ENCODE measurements at places on chromosomes 11 and 22.
A peak's percentile ranks its signal among the peaks of the same experiment; 100 is the strongest.

- DNase-seq: no peak
These were observed 38.7 kb upstream of the C11orf87 start for GRCh38 chr11:109383306-109383705.

- no peak for DNase-seq
These were observed 139.6 kb upstream of the TRPC6 start for GRCh38 chr11:101723371-101723770.

DNA sequence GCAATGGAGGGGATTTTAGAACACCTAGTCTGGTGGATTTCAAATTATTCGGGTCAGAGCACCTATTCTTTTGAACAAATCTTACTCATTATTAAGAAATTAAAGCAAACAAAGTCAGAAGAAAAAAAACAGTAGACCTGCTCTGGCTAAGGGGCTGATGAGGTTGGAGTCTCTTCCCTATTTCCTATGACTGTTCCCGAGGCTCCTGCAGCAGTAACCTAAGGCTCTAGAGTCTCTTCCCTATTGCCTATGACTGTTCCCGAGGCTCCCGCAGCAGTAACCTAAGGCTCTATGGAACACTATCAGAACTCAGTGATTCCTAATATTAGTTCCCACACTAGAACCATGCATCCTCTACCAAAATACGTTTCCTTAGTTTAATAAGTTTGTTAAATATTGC is 607.9 kb downstream of the NTM start:
- DNase-seq: no peak

DNA sequence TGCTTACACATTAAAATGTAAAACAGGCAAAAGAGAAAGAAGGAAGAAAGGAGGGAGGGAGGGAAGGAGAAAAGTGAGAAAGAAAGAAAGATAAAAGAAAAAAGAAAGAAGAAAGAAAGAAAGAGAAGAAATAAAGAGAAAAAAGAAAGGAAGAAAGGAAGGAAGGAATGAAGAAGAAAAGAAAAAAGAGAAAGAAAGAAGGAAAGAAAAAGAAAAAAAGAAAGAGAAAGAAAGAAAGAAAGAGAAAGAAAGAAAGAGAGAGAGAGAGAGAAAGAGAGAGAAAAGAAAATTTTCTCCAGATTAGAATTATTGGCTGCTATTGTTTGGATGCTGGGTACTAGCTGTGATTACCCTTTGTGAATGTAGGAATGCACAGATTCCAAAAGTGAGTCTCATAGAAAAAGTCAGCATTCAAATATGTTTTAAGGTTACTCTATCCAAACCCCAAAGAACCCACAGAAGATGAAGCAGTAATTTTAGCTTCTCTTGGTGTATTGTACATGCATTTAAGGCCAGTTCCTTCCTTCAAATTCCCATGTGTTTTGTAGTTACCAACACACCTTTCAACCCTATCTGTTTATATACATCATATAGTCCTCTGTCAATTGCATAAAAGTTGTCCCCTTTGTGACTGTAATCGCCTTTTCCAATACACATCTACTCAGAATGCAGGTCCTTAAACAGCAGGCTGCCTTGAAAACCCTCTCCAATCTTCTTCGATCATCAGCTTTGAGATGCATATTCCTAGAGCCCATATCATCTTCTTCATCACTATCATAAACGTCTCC is 789 bp upstream of the FAM111A start:
- DNase-seq: no peak

- DNase-seq: peak; percentile 33
These were observed 650 bp downstream of the GUCY1A2 start for GRCh38 chr11:107017433-107018218.

DNA sequence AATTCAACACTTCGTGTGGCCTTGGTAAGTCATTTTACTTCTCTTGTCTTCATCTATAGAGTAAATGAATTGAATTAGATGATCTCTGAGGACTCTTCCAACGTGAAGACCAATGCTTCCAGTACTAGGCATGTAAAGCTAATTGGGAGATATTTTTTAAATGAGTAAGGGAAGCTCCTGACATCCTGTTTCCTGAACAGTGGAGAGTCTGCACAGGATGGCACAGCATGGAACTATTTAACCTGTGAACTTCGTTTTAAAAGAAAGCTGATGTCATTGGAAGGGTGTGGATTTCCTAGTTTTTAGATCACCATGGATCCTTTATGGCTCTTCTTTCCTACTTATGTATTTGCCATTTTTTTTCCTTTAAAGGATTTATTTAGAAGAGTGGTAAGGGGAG is 48.4 kb upstream of the HSD17B12 start:
- no peak for DNase-seq

DNA sequence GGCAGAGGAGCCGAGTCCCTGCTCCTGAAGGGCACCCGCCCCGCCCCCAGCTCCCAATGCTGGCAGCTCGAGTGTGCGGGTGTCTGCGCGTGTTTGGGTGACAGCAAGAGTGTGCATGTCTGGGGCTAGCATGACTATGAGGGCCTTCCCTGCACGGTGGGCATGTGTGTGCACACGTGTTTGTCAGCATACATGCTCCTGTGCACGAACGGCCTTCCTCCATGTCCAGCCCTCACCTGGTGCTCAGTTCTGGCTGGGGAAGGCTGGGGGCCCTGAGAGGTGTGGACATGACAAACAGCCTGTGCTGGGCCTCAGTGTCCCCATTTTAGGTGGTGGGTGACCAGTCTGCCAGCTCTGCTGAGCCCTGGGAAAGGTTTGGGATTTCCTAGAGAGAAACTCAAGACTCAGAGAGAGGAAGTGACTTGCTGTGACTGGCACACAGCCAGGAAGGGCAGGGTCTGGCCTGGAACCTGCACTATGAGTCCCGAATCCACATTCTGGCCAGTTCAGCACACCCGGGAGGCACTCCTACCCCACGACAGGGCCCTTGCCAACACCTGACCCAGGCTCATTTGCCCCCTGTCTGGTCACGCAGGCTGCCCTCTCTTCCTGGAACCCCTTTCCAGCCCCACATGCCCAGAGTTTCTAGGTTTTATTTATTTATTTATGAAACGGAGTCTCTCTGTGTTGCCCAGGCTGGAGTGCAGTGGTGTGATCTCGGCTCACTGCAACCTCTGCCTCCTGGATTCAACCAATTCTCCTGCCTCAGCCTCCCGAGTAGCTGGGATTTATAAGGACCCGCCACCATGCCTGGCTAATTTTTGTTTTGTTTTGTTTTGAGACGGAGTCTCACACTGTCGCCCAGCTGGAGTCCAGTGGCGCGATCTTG is 3.3 kb upstream of the SHISA8 start:
- DNase-seq: peak; percentile 35

GRCh38 chr11:967995-968751 is 42.5 kb downstream of the AP2A2 start:
- no peak for DNase-seq

- no peak for DNase-seq
These were observed 1241.5 kb downstream of the BRD1 start for GRCh38 chr22:48585916-48586798.

DNA sequence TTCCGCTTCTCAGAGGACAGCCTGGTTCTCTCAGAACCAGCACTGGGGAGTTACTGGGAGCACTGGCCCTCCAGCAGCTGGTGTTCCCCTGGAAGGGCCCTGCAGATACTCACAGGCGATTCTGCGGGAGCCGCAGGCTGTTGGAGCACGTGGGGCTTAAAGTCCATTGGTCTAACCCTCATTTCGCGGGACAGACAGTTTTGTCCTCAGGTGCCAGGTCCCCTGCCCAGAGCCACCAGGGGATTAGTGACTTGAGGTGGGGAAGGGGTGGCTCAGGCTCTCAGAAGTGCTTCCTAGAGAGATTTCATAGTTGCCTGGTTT is 53.9 kb downstream of the CACNA1I start:
- DNase-seq: no peak

DNA sequence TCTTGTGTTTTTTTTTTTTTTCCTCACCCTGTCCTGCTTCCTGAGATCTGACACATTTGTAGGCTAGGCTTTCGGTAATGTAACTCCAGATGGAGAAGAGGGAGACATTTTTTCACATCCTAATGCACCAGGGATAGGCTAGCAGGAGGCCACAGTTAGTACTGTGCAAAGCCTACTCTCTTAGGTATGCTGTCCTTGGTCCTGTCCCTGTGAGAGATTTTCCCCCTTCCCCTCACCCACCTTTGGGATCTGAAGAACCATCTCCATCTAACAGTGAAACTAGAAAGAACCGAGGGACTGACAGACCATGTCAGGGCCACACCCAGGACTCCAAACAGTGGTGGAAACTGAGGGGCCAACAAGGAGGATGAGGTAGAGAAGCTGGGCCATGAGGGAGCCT is 29.2 kb downstream of the ADAMTS8 start:
- DNase-seq: no peak

DNA sequence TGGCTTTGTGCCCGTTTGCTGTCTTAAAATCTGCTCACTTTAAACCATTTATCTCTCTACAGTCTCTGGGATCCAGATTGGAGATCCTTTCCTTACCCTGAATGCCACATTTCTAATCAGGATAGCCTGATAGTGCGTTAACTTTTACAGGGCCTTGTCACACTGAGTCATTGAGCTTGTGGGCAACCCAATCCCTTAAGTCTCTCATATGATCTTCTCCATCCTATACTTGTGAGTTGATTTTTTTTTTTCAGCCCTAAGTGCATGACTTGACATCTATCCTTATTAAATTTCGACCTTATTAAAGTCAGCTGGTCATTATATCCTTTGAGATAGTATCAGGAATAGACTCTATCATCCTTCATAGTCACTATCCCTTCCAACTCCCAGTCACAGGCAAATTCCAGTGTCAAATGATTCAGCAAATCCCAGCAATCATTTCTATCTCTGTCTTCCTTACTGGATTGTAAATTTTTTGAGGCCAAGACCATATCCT is 57.7 kb downstream of the TEAD1 start:
- no peak for DNase-seq

DNA sequence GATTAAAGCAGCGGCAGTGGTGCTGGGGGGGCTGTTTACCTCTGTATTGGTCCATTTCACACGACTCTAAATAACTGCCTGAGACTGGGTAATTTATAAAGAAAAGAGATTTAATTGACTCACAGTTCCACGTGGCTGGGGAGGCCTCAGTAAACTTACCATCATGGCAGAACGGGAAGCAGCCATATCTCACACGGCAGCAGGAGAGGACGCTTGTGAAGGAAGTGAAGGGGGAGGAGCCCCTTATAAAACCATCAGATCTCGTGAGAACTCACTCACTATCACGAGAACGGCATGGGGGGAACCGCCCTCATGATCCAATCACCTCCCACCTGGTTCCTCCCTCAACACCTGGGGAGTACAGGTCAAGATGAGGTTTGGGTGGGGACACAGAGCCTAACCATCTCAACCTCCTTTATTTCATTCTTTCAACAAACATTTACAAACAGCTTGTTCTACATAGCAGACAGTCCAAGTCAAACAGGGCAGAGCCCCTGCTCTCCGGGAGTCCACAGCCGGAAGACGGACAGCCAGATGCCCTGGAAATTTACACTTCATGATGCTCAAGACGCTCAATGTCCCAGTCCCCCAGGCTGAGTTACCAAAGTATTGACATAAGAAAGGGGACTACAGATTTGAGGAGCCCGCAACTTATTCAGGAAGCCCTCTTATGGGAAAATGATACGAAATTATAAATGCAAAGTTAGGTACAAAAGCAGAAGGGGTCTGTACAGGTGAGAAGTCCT is 26.3 kb upstream of the HMGXB4 start:
- DNase-seq: no peak

All from NCI-H345 (cell line).